NCI-H1694 treated with DMSO at 0.1 percent for 48 hours (cell line): ENCODE measurements at places on chromosomes 1 and 21.

DNA sequence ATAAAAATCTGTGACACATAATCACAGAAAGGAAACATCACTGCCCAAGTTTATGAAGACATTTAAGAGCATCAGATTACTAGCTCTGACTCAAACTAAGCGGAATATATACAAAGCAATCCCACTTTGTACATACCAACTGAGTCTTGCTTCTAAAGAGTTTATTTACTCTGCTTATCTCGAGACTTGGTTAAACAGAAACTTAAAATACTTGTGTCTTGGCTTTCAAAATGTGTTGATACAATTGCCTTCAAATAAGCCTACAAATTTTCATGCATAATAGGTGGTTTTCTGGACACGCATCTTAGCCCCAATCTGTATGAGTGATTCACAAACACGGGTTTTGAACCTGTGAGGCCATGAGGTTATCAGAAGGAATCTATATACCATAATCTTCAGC is 21.0 kb downstream of the CD160 start:
- no peak for DNase-seq

DNA sequence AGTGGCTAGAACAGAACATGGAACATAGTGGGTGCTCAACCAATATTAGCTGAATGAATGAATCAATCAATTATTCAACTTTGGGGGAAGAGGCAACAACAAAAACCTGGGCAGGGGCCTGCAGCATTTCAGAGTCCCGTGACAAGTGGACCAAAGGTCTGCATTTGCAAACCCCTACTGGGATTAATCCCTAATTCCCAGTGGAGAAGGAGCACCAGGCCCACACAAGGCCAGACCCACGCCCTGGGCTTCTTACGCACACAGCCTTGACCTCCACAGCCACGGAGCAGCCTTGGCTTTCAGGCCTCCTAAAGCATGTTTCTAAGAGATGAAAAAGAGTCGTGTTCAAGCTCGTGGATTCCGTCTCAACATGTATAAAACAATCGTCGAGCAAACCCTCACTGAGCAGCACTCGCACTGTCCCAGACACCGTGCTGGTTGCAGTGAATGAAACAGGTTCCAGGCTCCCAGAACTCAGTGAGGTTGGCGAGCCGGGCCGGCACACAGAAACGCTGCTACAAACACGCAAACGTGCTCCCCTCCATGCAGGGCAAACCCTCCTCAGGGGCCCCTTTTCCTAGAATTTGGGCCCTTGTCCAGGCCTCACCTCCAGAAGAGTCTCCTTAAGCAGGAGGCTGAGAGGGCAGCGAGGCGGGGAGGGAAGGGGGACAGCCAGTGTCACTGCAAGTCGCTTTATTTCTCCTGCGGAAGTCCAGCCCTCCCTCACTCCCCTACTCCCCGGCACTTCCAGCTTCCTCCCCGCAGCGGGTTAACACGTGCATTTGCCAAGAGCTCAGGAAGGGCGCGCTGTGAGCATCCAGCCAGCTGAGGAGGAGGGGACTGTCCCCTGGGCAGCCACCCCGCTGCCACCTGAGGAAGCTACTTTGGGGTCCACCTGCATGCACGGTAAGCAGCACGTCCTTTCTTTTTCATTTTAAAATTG is 556.4 kb downstream of the KIF26B start:
- no peak for DNase-seq

- no peak for DNase-seq
These were observed 31.8 kb downstream of the WNT4 start for GRCh38 chr1:22111115-22111514.

DNA sequence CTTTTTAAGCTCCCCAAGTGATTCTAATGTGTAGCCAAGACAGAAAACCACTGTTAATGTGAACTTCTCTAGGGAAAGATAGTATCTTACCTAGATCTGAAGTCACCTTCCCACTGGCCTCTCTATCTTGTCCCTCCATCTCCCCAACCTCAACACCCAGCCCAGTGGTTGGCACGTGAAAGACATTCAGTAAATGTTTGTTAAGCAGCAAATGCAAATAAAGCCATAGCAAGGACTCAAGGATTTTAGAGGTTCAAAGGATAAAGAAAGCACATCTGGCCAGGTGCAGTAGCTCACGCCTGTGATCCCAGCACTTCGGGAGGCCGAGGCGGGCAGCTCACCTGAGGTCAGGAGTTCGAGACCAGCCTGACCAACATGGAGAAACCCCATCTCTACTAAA is 9.8 kb downstream of the CLCC1 start:
- no peak for DNase-seq

GRCh38 chr1:203555076-203555475 is 61.1 kb downstream of the OPTC start:
- no peak for DNase-seq

GRCh38 chr1:43620956-43621355 is 29.0 kb upstream of the KDM4A start:
- DNase-seq = no peak

DNA sequence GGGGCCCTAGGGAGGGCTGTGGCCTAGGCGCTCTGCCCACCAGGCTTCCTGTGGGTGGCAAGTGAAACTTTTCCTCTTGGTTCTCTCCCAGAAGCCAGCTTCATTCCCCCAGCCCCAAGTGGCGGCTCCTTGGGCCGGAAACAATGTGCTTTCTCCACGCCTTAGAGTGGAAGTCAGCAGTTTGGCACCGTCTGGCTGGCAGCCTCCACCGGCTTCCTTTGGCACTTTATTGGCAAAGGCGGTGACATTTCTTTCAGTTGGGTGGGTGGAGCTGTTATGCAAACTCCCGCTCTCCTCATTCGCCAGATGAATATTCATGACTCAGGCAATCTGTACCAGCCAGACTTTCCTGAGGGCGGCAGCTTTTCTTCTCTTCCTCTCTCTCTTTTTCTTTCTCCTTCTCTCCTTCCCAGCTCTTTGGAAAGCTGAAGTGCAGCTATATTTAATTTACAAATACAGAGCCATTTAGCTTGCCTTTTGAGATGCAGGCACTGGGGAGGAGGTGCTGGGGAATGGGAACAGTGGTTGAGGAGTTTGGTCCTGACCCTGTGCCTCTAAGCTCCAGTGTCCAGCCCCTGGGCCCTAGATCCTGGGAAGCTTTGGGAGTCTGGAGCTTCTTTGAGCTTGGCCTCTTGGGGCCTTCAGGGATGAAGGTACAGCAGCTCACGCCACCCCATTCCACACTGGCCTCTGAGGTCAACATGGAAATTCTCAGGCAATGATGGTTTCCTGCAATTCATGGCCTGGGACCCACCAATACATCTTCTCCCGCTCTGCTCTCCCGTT is 67.8 kb upstream of the POU3F1 start:
- peak; percentile 35 for DNase-seq

DNA sequence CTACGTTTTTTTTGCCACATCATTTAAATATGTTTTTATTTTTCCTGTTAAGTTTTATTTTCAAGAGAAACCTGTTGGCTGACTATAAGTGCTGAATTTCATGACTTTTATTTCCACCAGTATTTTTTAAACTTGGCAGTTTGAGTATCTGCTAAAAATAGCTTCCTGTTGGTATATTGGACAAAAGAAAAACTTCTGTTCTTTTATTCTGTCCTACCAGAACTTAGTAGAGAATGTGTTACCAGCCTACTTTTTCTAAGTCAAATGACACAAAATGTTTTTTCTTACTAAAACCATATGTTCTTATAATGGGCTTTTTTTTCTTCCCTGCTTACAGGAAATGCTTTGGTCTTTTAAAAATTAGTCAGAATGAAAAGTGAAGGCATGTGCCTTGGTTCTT is 7.6 kb downstream of the DR1 start:
- DNase-seq = no peak

- no peak for DNase-seq
These were observed 9.6 kb downstream of the BCAR3 start for GRCh38 chr1:93672069-93672468.

- no peak for DNase-seq
These were observed 51.1 kb upstream of the PDC start for GRCh38 chr1:186511761-186512637.

DNA sequence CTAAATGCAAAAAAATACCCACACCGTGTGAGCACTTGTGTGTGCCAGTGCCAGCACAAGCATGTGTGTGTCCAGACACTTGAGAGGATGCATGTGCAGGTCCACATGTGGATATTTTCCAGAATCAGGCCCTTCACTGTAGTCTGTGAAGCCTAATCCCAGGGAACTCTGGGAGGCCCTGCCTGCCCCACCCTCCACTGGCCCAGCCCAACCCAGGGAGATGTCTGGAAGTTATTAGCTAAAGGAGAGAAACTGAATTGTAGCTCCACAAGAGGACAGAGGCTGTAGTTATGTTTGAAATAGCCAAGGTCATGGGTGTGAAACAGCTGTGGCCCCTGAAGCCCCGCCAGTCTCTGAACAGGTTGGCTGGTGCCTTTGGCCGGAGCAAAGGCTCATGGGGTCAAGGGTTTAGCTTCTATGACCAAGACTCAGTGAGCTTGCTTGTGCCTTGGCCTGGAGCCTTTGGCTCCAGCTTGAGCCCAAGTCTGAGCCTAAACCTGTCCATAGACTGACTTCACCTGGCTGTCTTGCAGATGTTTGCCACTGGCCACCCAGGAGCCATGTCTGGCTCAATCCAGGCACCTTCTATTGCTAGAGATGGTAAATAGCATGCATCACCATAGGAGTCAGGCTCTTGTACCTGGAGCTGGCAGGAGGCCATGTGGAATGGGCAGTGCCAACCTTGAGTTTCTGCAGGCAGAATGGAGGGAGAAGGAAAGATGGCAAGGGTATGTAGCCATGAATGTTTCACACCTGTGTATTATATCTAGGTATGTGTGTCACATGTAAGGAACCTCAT is 69.9 kb downstream of the TMEM53 start:
- no peak for DNase-seq

DNA sequence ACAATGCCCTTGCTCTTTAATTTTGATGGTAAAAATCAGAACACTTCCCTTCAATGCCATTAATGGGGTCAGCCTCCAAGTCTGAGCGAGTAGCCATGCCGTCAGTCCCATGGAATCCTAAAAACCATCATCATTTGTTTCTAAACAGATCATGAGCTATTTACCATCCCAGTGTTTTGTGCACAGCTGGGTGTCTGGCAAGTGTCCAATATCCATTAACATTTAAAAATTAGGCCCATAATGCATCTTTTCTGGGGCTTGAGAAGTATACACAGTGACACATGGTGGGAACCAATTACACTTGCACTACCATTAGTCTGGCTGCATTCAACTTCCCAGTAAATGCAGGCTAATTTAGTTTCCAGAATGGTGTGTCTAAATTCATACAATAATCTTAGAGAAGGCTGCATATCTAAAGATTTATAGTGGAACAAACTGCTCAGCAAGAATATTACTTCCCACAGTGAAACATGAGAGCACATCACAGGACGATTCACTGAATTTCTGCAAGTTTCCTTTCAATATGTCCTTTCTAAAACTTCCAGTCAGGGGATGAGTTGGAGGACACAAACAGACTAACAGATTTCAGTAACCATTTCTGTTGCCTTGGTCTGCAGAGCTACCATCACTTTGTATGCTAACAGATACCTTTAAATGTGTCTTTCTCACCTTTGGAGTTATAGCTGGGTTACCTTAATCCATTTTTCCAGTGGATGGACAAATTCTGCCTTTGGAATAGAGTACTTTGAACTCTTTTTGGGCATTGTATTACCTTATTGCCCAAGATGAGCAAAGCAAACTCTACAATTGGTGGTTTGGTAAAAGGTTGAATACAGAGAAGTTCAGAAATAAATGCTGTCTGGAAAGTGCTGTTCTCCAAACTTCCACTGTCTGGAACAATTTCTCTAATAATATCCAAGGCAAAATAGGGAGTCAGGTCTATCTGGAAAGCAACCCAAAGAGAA is 258.0 kb downstream of the PTBP2 start:
- no peak for DNase-seq

DNA sequence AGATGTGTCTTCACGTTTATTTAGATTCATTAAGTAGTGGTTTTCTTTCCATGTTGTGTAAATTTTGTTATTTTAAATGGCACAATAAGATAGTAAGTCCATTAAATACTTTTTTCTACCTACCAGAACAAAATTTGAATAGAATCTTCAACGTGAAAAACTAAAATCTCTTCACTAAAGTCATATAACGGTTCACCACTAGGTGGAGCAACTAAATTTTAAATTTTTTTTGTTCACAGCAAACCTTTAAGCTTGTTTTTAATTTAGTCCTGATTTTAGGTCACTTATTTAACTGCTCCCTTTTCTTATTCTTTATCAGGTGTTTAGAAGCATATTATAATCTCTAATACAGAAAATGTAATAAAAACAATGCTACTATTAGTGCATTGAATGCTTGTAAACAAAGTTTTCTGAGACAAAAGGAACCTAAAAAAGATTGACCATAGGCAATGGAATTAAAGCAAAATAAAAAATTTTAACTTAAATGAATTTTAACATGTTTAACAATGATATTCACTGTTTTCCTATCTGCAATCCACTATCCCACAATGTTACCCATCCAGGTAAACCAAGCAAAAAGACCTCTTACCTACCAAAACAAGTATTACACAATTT is 28.3 kb upstream of the PKN2 start:
- DNase-seq = peak; percentile 9

DNA sequence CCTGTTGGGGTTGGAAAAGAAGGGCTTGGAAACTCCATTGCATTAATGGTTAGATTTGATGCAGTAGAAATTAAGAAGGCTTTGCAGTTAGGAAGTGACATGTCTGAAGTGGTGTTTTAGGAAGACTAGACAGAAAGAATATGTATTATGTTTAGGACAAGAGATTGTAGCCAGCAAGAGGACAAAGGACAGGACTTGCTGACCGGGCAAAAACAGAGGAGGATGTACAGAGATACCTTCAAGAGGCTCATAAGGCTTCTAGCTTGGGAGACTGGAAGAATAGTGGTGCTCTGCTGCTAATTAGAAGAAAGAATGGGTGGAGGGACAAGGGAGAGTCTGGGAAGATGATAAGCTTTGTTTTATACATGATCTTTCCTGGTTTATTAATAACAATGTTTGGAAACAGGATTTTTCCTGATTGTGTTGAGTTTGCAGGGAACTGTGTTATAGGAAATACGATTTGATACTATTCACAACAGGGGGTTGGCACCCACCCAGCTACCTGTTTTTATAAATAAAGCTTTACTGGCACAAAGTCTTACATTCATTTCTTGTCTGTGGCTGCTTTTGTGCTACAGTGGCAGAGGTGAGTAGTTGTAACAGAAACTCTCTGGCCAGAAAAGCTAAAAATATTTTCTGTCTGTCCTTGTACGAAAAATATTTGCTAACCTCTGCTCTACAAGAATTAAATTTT is 37.1 kb upstream of the TMCO2 start:
- DNase-seq = no peak

GRCh38 chr1:31761883-31762282 is 2.3 kb downstream of the ADGRB2 start:
- DNase-seq = no peak

- no peak for DNase-seq
These were observed 2.4 kb downstream of the IGSF21 start for GRCh38 chr1:18109756-18110597.
